ENCODE measurements at places on chromosomes 5 and 9. TPM values are rescaled to one million over a fixed set of nuclear protein-coding genes. Genes with fewer than 3 reads are reported as not detected.

The CSF1R gene
- total RNA-seq = 1.2 TPM

The MARCOL gene
- total RNA-seq = not detected

The MAST4 gene
- total RNA-seq = 12.9 TPM

The QRFP gene
- not detected for total RNA-seq

The DMRT2 gene
- not detected for total RNA-seq

The SPINK6 gene
- not detected for total RNA-seq

The SLC6A19 gene
- not detected for total RNA-seq

The COL5A1 gene
- 1,552 TPM for total RNA-seq

DNA sequence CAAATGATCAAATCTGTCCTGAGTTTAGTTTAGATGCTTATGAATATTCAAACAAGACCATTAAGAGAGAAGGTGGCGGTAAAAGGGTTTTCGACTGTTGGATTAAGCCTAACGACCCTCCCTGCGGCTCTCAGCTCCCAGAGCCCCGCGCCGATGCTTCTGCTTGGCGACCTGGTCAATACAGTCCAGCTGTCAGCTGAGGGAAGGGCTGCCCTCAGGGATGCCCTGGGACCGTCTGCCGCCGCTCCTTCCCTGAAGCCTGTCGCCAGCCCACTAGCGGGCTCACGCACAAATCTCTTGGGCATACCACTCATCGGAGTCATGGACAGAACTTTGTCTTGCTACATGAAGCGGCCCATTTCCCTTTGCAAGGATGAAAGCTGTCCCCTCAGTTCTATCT lies 136.6 kb upstream of the RAPGEF1 start:
- no peak for DNase-seq
- peaks cover 6% of the 10 kb centered on the region for H3K36me3 ChIP-seq
- H3K27ac ChIP-seq = no peak overlapping the region
- H3K4me1 ChIP-seq = no peaks in the 10 kb centered on the region
- H3K27me3 ChIP-seq = no peaks in the 10 kb centered on the region
- no peak overlapping the region for H3K4me3 ChIP-seq

GRCh38 chr5:127925916-127926315 lies 157.7 kb upstream of the SLC12A2 start:
- no peak for DNase-seq
- H3K4me1 ChIP-seq = peaks cover 36% of the 10 kb centered on the region
- no peak overlapping the region for H3K4me3 ChIP-seq

DNA sequence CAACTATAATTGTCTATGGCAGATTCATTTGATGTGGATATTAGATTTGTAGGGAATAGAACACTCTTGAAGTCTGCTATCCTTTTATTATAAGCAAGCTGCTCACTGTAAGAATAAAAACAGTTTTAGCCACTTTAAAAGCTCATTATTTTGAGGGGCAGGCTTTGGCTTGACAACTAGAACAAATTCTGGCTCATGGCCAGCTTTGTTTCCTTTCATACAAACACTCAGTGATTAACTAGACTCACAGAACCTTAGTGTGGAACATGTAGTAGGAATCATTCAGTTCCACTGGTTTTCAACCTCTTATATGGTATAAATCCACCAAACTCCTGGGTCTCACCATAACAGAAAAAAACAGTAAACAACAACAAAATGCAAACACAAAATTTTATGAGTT lies 27.4 kb upstream of the CEP120 start:
- no peak overlapping the region for H3K4me3 ChIP-seq
- H3K4me1 ChIP-seq = peaks cover 10% of the 10 kb centered on the region
- no peak overlapping the region for H3K27ac ChIP-seq
- H3K27me3 ChIP-seq = peaks cover 14% of the 10 kb centered on the region
- DNase-seq = no peak

DNA sequence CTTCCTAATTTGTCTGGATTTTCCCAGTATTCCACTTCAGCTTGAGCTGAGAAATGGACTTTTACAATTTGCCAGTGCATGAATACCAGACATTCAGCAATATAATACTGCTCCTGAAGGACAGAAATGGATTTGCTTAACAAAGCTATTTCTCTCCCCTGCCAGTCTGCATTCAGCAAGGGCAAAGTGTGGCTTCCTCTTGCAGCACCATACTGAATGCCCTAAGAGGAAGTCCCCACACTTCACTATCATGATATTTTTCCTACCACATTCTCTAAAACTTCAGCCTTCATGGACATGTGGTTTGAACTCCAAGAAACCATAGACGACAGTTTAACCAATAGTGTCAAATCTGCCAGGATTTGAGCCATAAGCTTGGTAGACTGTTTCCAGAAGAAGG lies 19.8 kb upstream of the TLE4 start:
- H3K27ac ChIP-seq = no peak overlapping the region
- DNase-seq = no peak
- H3K36me3 ChIP-seq = no peaks in the 10 kb centered on the region
- no peaks in the 10 kb centered on the region for H3K4me1 ChIP-seq

GRCh38 chr9:99977033-99977792 lies 70.8 kb downstream of the STX17 start:
- no peak for DNase-seq
- H3K36me3 ChIP-seq = peaks cover 20% of the 10 kb centered on the region
- H3K4me1 ChIP-seq = no peaks in the 10 kb centered on the region
- no peak overlapping the region for H3K4me3 ChIP-seq
- H3K27ac ChIP-seq = no peak overlapping the region

GRCh38 chr9:4366591-4367330 lies 66.9 kb upstream of the GLIS3 start:
- H3K27ac ChIP-seq = no peak overlapping the region
- H3K4me3 ChIP-seq = no peak overlapping the region
- no peaks in the 10 kb centered on the region for H3K36me3 ChIP-seq
- no peak for DNase-seq

DNA sequence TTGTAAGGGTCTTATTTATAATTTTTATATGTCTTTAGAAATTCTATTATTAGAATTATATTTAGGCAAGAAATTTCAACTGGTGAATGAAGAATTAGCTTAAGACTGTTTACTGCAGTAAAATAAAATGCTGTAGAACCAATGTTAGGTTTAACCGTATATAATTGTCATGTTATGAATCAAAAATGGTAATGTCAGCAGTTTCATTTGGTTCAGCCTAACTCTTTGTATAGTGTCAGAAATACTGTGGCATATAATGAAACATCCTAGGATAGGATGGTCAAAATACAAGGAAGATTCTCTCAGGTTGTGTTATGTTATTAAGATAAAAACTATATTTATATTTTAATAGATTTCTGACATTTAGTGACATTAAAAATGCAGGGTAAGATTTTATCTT lies 64.4 kb upstream of the EIF4EBP3 start:
- peaks cover 25% of the 10 kb centered on the region for H3K36me3 ChIP-seq
- H3K27me3 ChIP-seq = no peaks in the 10 kb centered on the region
- no peak for DNase-seq
- H3K27ac ChIP-seq = no peak overlapping the region

DNA sequence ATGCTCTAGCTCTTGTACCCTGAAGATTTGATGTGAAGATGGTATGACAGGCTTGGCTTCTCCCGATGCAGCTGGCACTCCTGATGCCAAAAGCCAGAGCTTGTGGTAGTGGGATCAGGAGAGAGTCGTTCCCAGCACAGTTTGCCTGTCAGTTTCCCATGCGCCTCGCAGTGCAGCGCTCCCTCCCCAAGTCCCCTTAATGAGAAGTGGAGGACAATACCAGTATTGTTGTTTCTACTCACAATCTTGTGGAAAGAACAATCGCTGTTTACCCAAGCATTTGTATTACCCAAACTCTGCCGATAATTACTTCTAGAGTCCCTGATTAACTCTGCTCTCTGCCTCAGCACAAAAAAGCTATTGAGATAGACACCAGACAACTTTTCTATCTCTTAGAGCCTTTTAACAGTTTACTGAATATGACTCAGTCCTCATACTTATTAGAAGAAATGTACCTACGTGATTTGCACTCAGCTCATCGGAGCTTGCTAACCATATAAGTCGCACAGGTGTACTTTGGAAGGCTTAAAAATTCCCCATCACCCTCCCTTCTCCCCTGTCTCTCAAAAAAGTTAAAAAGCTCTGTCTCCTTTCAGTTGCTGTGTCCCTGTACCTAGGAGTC lies 283.2 kb upstream of the TMEM161B start:
- H3K36me3 ChIP-seq = no peaks in the 10 kb centered on the region
- no peaks in the 10 kb centered on the region for H3K4me1 ChIP-seq
- H3K4me3 ChIP-seq = no peak overlapping the region
- H3K27ac ChIP-seq = no peak overlapping the region

DNA sequence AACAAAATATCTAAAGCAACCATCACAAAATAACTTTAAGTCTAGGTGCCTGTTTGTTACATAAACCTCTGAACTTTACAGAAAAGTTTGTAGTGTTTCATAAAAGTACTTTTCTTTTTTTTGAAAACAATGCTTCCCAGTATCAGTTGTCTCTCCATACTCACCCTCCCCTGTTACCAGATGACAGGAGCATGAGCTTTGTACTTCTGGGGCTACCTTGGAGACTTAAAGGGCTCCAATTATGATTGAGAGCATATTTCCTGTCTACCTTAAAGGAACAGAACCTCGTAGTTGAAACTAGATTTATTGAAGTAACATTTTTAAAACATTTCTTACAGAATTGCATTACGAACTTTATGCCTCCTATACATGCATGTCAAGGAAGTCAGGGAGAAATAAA lies 55.4 kb upstream of the PPP1R2B start:
- H3K27me3 ChIP-seq = peaks cover 10% of the 10 kb centered on the region
- no peak overlapping the region for H3K4me3 ChIP-seq
- H3K27ac ChIP-seq = no peak overlapping the region

Measured in osteocyte (in vitro differentiated cells).